ENCODE measurements at places on chromosomes 6 and 20. TPM values are rescaled to one million over a fixed set of nuclear protein-coding genes. Genes with fewer than 3 reads are reported as not detected.

Gene HLA-F
- 16.8 TPM for polyA plus RNA-seq

Gene CD83
- 7.3 TPM for polyA plus RNA-seq

Gene GPX5
- not detected for polyA plus RNA-seq

Gene CGAS
- 2.3 TPM for polyA plus RNA-seq

Gene FAM83B
- polyA plus RNA-seq: not detected

Gene FITM2
- 3.6 TPM for polyA plus RNA-seq

Gene GLP1R
- polyA plus RNA-seq: not detected

Measured in ovary (tissue), 10 donors.